ENCODE measurements at places on chromosomes 3 and 15.
A peak's percentile ranks its signal among the peaks of the same experiment; 100 is the strongest.

- peak; percentile 95 for DNase-seq
These were observed 12.1 kb downstream of the TBC1D2B start for GRCh38 chr15:78065284-78065872.

DNA sequence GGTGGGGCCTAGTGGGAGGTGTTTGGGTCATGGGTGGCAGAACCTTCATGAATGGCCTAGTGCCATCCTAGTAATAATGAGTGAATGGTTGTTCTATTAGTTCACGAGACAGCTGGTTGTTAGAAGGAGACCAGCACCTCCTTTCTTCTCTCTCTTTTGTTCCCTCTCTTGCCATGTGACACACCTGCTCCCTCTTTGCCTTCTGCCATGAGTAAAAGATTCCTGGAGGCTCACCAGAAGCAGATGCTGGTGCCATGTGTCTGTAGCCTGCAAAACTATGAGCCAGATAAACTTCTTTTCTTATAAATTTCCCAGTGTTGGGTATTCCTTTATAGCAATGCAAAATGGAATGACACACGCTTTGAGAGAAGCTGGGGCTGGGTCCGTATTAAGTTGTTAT, 89.0 kb upstream of the SLC4A7 start:
- DNase-seq: no peak

DNA sequence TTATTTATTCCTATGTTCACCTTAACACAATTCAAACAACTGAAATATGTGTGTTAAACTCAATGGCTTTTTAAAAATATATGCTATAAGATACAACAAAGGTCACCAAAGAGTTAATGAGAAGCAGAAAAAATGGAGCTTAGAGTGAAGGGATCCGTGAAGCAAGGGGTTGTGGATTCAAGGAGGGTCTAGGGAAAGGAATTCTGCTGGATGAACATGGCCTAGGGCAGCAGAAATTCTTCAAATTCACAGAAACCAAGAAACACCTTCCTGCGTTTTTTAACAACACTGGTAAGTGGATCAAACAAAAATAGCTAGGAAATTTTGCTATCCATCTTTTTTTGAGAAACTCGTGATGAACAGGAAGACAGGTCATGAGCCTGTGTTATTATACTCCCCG, 59.3 kb upstream of the PLSCR5 start:
- DNase-seq: no peak

- DNase-seq: no peak
These were observed 127.7 kb downstream of the SV2B start for GRCh38 chr15:91227766-91228165.

DNA sequence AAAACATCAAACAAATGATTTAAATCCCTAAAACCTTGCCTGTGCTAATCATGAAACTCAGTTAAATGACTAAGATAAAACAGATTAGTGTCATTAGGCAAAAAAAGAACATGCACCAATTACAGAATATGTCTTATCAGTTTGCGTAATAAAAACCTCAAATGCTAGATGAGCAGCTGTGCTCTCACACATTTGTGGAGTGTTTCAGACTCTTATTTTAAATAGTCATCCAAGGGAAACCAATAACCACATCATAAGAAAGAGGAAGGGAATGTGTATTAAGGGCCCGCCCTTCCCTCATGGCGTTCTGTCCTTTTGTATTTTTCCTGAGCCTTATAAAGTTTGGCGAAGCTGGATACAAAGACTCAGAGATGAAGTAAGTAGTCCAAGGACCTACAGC, 6.6 kb downstream of the SAMMSON start:
- DNase-seq: peak; percentile 2

GRCh38 chr15:64426845-64427465, 33.4 kb upstream of the ZNF609 start:
- peak; percentile 45 for DNase-seq

- no peak for DNase-seq
These were observed 120.1 kb downstream of the VGLL4 start for GRCh38 chr3:11523572-11524101.

DNA sequence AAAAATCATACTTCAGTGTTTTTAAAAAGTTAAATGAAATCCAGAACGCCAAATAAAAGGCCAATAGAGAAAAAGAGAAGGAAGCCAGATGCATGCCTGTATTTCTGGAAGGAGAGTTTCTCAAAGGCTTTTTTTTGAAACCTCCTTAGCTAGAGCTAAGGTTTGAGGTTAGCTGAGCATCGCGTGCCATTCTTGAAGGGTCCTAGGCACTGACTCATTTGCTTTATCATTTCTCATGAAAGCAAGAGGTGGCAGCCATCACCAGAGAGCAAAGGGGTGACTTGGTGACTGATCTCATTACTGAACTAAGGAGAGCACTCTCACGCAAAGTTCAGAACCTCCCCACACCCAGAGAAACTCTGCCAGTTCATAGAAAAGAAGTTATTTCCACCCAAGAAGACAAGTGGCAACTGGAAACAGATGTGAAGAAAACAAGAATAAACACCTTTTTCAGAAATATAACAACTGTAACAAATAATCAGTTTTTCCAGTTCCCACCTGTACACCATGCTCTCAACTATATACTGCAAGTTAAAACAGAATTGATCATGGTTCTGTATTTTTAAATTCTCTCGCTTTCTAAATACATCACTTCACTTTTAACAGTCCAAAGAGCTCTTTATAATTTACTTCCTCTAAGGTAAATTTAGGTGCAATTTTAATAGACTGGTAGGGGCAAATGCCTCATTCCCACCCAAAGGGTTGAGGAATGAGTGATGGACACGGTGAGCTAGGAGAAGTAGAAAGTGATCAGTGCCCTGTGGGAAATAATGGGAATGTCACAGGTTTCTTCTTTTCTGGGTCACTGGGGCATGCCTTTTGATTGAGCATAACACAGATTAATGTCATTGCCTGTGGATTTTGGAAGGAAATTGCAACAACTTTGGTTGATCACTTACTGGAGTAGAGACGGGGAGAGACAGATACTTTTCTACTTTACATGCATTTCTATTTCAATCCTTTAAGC, 24.7 kb downstream of the GPR15 start:
- no peak for DNase-seq

GRCh38 chr15:61654002-61654740, 406.1 kb downstream of the VPS13C start:
- DNase-seq: no peak

GRCh38 chr3:174863488-174863887, 4.4 kb downstream of the NAALADL2 start:
- DNase-seq: no peak

DNA sequence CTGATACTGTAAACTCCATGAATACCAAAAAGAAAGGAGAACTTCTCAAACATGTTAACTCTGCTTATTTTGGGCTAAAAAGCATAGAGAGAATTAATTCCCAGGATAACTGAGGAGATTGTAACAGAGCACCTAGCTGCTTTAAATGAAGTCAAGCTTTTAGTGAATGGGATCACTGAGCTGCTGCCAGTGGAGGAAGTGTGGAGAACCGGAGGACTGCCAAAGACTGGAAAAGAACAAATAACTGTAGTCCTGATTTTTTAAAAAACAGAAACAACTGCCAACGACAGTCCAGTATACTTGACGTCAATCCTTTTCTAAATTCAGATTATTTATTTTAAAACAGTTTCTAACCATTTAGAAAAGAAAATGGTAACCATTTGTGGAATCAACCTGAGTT, 3.3 kb downstream of the C3orf70 start:
- no peak for DNase-seq

GRCh38 chr15:73033611-73034010, 18.7 kb upstream of the NEO1 start:
- DNase-seq: no peak

- DNase-seq: no peak
These were observed 4.6 kb upstream of the PRKCD start for GRCh38 chr3:53156368-53156834.

- peak; percentile 98 for DNase-seq
These were observed 1.7 kb downstream of the MRAS start for GRCh38 chr3:138349926-138350665.

GRCh38 chr3:98750276-98750919, 12.7 kb upstream of the ST3GAL6 start:
- no peak for DNase-seq

GRCh38 chr3:122975163-122975923, 52.2 kb downstream of the SEMA5B start:
- peak; percentile 90 for DNase-seq

DNA sequence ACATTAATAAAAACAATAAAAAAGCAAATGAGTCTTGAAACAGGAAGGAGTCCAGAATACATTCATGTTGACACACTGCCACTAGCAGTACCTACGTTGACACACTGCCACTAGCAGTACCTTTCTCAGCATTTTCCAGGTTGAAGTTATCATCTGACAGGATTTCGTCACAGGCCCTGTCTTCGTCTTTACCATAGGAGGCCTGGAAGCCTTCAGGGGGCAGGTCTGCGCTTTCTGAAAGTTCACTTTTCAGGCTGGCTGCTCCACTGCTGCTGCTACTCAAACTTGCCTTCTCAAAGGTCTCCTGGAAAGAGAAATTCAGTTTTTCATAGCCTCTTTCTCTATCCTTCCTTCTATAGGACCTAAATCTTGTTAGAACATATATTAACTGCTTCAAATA, 194.7 kb downstream of the NEK10 start:
- no peak for DNase-seq

DNA sequence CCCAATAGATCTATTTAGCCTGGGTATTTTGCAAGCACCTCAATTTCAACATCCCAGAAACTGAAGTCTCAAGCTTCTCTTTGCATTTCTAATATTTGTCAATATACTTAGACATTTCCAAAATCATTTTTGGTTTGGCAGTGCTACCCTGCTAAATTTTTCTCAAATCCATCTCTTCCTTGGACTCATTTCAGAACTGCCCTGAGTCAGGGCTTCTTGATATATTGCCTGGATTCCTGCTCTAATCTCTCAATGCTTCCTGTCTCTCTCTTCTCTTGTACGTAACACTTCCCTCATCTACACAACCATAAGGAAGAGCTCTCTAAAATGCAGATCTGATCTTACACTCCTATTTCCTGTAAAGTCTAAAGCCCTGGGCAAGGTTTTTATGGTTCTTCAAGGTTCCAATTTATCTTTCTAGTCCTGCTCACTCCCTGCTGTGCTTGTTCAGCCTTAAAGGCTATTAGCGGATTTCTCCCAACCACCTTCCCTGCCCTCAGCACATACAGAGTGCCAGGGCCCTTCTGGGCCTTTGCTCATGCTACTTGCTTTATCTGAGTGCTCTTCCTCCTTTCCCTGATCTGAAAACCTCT, 53.0 kb upstream of the MME start:
- DNase-seq: peak; percentile 2

- DNase-seq: peak; percentile 9
These were observed 129.7 kb upstream of the TUSC7 start for GRCh38 chr3:116579840-116580239.

GRCh38 chr3:101189176-101189575, 131.2 kb downstream of the IMPG2 start:
- no peak for DNase-seq

- DNase-seq: peak; percentile 57
These were observed 54.0 kb downstream of the NR1D2 start for GRCh38 chr3:23999012-23999641.

DNA sequence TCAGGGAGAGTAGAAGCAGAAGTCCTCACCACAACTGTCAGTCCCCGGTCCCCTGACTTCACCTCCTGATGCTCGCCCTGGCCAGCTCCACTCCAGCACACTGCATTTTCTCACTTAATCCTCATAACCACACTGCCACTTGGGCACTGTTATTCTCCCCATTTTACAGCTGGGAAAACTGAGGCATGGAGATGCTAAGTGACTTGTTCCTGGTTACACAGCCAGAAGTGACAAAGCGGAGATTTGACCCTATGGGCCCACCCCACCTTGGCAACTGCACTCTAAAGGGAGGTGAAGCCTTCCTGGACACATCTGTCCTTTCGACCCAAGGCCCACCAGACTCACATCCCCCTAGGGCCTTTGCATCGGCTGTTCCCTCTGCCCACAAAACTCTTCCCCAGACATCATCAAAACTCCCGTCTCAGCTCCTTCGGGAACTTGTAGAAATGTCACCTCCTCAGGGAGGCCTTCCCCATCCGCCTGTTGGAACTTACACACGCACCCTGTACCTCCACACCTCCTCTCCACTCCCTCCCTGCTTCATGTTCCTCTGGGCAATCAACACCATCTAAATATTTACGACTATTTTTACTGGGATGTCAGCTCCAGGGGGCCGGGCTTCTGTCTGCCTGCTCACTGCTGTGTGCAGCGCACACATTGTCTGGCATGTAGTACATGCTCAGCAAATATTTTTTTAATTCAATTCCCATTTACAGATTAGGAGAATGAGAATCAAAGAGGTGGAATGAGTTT, 3.1 kb downstream of the GRIP2 start:
- no peak for DNase-seq

- DNase-seq: no peak
These were observed 80.2 kb downstream of the BOC start for GRCh38 chr3:113291572-113291971.

GRCh38 chr15:75702436-75702835, 10.2 kb downstream of the CSPG4 start:
- DNase-seq: peak; percentile 72

- DNase-seq: no peak
These were observed 73.1 kb upstream of the PRR23E start for GRCh38 chr3:127119693-127120464.

DNA sequence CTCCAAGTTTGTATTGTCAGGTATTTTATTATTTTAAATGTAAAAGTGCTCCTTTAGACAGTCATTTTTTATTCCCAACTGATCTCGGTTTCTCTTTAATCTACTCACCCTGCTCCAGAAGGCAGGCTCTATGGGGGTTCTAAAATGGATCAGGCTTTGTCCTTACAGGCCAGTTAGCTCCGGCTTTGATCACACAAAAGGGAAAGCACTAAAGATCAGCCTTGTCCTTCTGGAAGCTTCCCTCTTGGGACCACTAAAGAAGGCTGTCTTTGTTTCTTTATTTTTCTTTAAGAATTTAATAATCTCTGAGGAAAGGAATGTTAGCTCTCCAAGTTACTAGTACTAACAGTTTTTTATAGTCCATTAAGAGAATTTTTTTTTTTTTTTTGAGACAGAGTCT, 560.5 kb upstream of the ZNF717 start:
- no peak for DNase-seq

DNA sequence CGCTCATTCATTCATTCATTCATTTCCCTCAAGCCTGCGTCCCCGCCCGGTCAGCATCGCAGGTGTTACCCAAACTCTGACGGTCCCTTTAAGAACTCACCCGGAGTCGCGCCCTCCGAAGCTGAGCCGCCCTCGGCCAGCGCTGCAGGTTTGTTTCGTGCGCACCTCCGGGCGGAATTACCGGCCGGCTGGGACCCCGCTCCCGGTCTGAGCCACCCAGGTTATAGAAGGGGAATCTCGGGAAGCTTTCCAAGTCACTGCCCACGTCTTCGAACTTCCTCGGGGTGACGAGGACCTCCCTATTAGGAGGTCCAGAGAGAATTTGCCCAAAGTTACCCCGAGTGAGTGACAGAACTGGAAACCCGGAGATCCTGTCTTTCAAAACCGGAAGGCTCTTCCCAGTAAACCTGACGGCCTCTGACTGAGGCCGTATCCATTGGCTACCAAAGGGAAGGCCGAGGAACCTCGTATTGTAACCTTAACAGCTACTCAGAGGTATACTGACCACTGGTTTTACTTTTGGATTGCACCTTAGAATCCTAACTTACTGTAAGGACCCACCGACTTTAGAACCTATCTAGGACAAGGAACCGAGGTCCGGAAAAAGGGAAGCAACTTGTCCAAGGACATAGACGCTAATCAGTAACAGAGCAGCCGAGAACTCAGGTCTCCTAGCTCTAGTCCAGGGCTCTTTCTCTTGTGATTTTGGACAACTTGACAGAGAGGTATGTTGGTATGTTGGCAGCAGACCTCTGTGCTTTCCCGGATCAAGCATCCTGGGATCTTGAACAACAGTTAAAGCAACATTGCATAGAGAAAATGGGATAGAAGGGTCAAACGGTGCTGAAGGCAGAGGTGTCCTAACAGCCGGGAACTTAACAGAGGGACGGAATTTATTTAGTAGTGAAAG, 788 bp upstream of the DLG1 start:
- DNase-seq: peak; percentile 32

Data from NB4 (cell line).